Dermis microvascular lymphatic vessel endothelial cell (primary cell): ENCODE measurements at places on chromosomes 6 and 20. TPM values are rescaled to one million over a fixed set of nuclear protein-coding genes. Genes with fewer than 3 reads are reported as not detected.

C4B gene
- 0.38 and 0.77 TPM in 2 replicates for total RNA-seq

- no peak for DNase-seq
Measured at GRCh38 chr6:160238761-160239751, 19.6 kb downstream of the SLC22A2 start.

ABHD16B gene
- not detected in 2 replicates for total RNA-seq

PPP1R3G gene
- 0.39 and 0.89 TPM in 2 replicates for total RNA-seq

CLDN20 gene
- total RNA-seq: not detected in 2 replicates

- DNase-seq: peak; percentile 30
Measured at GRCh38 chr6:43014434-43014909, 423 bp downstream of the KLHDC3 start.

HDAC2 gene
- 58.5 and 81.4 TPM in 2 replicates for total RNA-seq

DNA sequence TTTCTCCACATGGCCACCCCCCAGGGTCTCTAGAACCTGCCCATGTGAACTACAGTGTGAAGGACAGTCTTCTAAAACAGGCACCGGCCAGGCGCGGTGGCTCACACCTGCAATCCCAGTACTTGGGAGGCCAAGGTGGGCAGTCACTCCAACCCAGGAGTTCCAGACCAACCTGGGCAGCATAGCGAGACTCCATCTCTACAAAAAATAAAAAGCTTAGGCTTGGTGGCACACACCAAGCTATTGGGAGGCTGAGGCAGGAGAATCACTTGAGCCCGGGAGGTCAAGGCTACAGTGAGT lies 13.7 kb downstream of the ACSS1 start:
- DNase-seq: no peak

LPA gene
- total RNA-seq: not detected in 2 replicates

- no peak for DNase-seq
Measured at GRCh38 chr6:16079354-16079753, 49.5 kb upstream of the MYLIP start.

GRCh38 chr6:136188486-136188885 lies 61.6 kb downstream of the MTFR2 start:
- no peak for DNase-seq

- no peak for DNase-seq
Measured at GRCh38 chr6:1538369-1538768, 71.3 kb upstream of the FOXC1 start.

TPX2 gene
- 12.9 and 28.5 TPM in 2 replicates for total RNA-seq
